ENCODE measurements at places on chromosomes 2 and 18.

- DNase-seq: no peak
Observed at GRCh38 chr2:110725859-110726258, 6.5 kb upstream of the ACOXL start.

DNA sequence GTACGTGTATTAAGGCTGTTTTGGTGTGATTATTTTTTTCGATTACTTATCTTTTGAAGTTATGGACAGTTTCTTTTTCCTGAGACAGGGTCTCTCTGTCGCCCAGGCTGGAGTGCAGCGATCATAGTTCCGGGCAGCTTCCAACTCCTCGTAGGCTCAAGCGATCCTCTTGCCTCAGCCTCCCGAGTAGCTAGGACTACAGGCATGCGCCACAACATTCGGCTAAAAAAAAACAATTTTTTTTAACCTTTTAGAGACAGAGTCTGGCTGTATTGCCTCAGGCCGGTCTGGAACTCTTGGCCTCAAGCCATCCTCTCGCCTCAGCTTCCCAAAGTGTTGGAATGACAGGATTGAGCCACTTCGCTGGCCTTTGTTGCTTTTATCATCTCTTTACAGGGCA is 945 bp downstream of the HAT1 start:
- DNase-seq: no peak

GRCh38 chr18:74139888-74140287 is 7.7 kb downstream of the FBXO15 start:
- no peak for DNase-seq

- DNase-seq: no peak
Observed at GRCh38 chr18:57084331-57085271, 62.3 kb upstream of the BOD1L2 start.

GRCh38 chr2:160222546-160223283 is 22.6 kb upstream of the ITGB6 start:
- no peak for DNase-seq

- no peak for DNase-seq
Observed at GRCh38 chr18:12064086-12064763, 29.4 kb upstream of the ANKRD62 start.

All from stimulated activated CD4-positive, alpha-beta T cell treated with anti-CD3 and anti-CD28 coated beads, TNF-alpha, amount 100 ng/mL, for 1 hour (primary cell).